Stimulated activated CD4-positive, alpha-beta T cell treated with anti-CD3 and anti-CD28 coated beads, Interleukin-1b, Interleukin-23, amount 100 ng/mL, for 1 hour (primary cell): ENCODE measurements at places on chromosomes 3 and 15.

GRCh38 chr3:71391361-71391760 is 192.2 kb downstream of the FOXP1 start:
- no peak for DNase-seq

- DNase-seq = no peak
These were observed 8.7 kb upstream of the YEATS2 start for GRCh38 chr3:183688874-183689273.

DNA sequence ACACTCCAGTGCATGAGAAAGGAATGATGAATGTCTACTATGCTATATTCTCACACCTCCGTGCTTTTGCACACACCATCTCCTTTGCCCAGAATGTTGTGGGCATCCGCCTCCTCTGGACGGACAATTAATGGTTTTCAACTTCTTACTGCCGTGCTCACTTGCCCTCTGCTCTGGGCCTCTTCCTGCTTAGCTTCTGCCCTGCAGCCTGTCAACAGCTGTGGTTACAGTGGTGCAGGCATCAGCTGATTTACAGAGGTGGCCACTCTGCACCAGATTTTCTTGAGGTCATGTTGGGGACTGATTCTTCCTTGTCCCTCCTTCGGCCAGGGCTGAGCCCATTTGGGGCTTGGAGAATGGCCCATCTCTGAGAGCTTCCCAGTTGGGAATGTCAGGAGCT is 56.5 kb upstream of the TMEM115 start:
- no peak for DNase-seq

DNA sequence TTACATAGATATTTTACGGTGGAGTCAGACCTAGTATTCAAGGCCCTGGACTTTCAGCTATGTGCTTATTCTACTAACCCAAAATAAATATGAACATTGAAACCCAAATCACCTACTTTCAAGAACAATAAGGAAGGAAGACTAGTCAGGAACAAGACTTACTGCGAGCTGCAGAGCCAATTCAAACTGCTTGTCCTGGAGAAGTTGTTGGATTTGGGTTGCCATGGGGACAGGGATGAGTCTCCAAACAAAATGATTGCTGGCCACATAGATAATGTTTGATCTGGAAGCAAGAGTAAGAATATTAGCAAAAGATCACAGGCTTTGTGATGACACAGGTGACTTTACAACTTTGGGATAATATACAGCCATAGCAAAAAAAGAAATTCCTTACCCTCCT is 21.6 kb upstream of the PLA2G4F start:
- no peak for DNase-seq

- no peak for DNase-seq
These were observed 1.2 kb downstream of the SHISA5 start for GRCh38 chr3:48502728-48503168.

DNA sequence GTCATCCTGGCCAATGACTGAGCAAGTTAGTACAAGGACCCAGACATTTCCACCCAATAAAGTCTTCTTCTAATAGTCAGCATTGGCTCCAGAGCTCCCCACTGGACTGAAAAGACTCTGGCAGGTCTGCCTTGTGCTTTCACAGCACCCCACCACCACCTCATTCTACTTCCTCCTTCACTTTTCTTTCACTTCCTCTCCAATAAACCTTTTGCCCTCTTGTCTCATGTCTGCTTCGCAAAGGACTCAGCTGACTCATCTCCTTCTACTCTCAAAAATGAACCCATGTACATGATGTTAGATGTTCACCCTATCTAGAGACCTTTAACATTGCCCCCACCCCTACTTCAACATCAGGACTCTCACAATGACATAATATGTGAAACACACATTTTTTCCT is 181.0 kb upstream of the PPP2R3A start:
- no peak for DNase-seq

DNA sequence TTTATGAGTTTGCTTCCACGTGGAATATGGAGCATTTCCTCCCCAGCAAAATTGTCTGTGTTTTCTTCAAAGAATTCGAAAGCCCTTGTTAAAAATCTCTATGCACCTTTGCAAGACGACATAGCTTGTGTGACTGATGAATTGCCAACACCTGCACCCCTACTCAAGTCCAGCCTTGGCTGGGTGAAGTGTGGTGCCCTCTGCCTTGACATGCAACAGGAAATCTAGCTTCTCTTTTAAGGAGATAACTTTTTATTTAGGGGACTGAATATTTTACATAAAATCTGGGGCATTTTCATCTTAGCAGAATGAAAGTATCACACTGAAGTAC is 647 bp downstream of the HMG20A start:
- no peak for DNase-seq
